ENCODE measurements at places on chromosomes 4 and X. TPM values are rescaled to one million over a fixed set of nuclear protein-coding genes. Genes with fewer than 3 reads are reported as not detected.

EREG gene
- total RNA-seq: 498 TPM

INPP4B gene
- total RNA-seq: 14.3 TPM

CMC4 gene
- total RNA-seq: 5.3 TPM

XG gene
- not detected for total RNA-seq

BMX gene
- total RNA-seq: not detected

SPON2 gene
- total RNA-seq: 1.5 TPM

TIGD4 gene
- 0.42 TPM for total RNA-seq

MAGEA12 gene
- not detected for total RNA-seq

TMEM255A gene
- not detected for total RNA-seq

PFKFB1 gene
- 0.81 TPM for total RNA-seq

G6PD gene
- 109 TPM for total RNA-seq

ZNF157 gene
- total RNA-seq: not detected

FNIP2 gene
- total RNA-seq: 4.8 TPM

TMEM154 gene
- 2.4 TPM for total RNA-seq

PABPC1L2A gene
- total RNA-seq: not detected

IL13RA2 gene
- total RNA-seq: not detected

F8A1 gene
- 28.8 TPM for total RNA-seq

- DNase-seq: no peak
Observed at GRCh38 chr4:186021461-186022167, 47.3 kb upstream of the TLR3 start.

- DNase-seq: no peak
Observed at GRCh38 chrX:23398570-23398969, 63.9 kb downstream of the PTCHD1 start.

DNA sequence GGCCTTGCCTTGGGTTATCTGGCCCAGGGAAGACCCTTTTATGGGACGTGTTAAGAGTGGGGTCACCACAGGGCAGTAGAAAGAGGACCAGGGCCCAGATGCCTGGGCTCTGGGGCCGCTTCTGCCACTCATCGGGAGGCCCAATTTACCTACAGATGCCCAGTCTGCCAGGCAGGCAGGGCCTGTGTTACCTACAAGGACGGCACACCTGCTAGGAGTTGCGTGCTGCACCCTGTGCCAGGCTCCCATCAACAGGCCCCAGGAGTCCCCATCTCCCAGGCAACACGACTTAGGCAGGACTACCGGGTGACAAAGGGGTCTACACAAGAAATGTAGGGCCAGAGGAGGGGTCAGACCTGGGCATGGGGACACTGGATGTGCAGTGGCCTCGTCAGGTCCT, 34.6 kb downstream of the WDR1 start:
- DNase-seq: no peak

DNA sequence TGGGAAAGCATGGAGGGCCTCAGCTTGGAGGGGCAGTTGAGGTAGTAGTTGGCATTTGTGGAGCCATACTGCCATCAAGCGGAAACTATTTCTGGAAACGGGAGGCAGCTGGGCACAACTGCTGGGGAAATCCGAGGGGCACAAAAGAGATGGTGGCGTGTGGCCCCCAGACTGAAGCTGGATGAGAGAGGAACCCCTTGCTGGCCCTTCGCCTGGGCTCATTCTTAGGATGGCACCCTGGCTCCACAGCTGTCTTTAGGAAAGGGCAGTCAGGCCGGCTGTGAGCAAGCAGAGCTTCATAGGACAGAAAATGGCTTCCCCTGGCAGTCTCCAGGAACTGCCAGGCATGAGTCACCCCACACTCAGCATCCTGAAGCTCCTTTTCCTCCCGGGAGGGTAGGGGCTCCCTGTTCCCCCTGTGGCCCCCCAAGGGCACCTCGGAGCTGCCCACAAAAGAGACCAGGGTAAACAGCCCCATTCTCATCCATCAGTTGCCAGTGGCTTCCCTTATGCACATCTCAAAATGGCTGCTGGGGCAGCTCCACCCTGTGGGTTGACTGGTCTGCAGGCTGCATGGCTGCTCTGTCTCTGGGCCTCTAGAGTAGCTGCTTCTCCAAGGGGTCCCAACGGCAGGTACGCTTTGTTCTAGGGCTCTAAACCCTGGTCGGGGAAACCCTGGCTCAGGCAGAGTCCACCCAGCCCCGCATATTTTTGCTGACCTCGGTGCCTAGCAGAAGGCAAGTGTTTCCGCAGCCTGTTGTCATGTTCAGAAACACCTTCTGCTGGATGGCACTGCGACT, 64.7 kb downstream of the NBDY start:
- DNase-seq: no peak

GRCh38 chr4:112172180-112172579, 26.9 kb downstream of the FAM241A start:
- no peak for DNase-seq

GRCh38 chrX:9311421-9312160, 153.3 kb upstream of the TBL1X start:
- DNase-seq: no peak

GRCh38 chrX:120790118-120790517, 85.5 kb downstream of the CT47B1 start:
- DNase-seq: peak; percentile 38

- no peak for DNase-seq
Observed at GRCh38 chrX:55801811-55802210, 84.3 kb downstream of the RRAGB start.

GRCh38 chr4:135508006-135508714, 1306.6 kb upstream of the PABPC4L start:
- DNase-seq: peak; percentile 88

DNA sequence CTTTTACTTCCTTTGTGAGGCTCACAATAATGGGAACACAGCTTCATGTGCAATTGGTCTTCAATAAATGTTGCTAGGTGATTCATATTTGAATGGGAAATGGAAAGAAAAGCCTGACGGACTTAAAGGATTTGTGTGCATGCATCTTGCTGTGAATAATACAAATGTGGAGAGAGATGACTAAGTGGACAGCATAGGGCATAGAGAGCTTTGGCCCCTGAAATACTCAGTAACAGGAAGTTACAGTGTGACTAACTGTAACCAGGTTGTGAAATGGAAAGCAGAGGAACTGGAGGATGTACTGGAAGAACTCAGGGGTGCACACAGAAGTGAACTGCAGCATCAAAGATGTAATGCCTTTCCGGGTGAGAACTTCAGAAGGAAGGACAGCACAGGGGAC, 206.7 kb downstream of the MGST2 start:
- no peak for DNase-seq

DNA sequence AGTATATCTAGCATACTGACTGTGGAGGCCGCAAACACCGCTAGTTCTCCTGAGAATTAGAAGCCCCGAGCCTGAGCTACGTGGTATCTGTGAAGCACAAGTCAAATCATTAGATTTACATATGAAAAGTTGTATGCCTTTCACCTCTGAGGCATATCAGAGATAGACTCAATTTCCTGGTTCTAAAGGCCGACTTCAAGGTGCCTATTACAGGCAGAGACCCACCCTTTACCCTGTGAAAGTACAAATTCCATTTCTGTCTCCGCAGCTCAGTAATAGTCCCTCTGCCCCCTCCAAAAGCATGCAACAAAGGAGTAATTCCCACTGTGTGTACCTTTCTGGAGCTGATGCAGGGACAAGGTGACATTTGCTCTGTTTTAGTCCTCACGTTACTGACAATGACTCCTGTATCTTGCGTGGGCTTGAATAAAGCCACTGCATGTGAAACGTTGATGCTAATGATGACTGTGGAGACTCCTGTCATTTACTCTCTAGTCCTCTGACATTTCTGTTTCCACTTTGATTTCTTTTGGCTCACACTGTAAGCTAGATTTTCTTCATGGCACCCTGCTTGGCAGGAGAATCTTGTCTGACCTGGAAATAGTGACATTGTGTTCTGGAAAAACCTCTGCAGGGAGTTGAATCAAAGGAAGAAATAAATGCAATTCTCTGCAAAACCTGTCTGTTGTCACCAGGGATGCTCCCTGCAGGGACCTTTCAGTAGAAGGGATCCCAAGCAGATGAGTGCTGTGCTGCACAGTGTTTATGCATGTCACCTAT, 273.2 kb upstream of the EMCN start:
- DNase-seq: no peak

GRCh38 chr4:68360231-68360968, 10.5 kb upstream of the YTHDC1 start:
- DNase-seq: no peak

DNA sequence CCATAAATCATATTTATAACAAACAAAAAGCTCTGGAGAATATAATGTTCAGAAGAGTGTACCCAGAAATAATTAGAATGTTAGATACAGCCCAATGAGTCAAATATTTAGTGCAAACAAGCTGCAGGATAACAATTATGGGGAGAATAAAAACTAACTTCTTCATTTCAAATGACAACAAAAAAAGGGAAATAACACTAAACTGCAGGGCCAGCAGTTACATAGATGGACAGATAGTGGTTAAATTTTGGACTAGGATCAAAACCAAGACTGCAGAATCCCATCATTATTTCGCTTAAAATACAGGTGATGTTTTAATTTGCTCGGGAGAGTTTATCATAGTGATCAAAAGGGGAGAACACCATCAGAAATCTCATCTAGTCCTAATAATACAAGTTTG, 617 bp upstream of the GPR34 start:
- no peak for DNase-seq

GRCh38 chr4:61079976-61080375, 120.2 kb upstream of the ADGRL3 start:
- DNase-seq: no peak

DNA sequence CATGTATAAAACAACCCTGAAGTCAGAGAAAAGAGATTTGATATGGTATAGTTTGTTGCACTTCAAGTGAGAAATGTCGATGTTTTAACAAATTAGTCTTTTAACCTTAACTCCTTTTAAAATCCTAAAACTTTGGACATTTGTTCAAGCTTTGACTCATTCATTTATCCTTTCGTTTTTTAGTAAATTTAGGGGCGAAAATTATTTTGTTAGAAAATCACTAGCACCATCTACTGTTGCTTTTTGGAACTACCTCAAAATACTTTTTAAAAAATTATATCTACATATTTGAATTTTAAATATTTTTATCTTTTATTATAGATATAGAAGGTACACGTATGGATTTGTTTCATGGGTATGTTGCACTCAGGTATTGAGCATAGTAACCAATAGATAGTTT, 165.1 kb upstream of the POF1B start:
- no peak for DNase-seq

DNA sequence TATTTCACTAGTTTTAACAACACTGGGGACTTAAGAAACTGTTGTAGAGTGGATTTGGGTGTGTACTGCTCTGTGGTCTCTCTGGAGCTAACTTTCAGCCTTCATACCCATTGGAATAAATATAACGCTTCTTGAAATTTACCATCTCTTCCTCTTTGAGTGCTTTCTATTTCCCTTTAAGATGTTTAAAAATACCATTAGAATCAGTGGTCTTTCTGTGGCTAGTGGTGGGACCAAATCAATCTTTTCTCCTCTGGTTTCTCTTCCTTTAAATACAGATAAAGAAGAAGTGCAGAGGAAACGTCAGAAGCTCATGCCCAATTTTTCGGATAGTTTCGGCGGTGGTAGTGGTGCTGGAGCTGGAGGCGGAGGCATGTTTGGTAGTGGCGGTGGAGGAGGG, 92.0 kb downstream of the NFKB1 start:
- DNase-seq: no peak

DNA sequence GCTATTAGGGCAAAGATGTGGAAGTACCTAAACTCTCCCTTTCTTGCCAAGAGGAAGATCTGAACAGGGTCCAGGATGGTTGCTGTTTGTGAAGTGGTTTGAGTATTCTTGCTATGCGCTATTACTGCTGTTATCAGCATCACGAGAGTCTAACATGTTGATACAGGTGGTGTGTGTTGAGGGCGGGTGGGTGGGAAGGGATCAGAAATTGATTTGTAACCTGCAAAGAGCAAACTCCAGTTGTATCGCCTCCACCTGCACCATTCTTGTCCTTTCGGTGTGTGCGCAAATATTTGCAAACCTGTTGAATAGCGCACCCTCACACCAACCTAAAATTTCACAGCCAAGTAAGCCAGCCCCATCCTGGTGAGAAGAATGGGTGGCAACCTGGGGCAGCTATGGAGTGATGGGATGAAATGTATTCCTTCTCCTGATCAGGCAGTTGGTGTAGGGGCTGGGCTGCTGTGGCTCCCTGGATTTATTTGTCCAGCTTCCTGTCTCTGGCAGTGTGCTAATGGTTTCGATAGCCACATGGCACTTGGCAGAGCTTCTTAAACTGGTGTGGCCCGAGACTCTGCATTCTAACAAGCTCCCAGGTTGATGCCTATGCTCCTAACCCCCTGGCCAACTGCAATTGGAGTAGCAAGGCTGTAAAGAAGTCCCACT, 102.6 kb upstream of the SCML1 start:
- no peak for DNase-seq

DNA sequence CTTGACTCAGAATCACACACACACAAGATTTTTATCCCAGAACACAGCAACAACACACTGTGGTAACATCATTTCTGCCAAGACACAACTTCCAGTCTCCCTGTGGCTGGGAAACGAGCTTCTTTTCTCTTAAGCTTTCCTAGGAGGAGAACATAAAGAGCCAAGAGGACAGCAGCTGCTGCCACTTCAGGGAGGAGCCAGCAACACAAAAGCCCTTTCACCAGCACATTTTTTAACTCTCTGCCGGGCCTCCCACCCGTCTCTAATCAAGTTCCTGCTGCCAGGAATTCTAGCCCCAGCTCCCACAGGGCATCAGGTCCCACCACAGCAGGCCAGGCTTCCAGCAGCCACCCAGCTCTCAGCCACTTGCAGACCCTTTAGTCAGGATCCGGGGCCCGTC, 22.4 kb downstream of the FAT1 start:
- no peak for DNase-seq

GRCh38 chrX:153953342-153953830, 8.9 kb upstream of the RENBP start:
- no peak for DNase-seq

GRCh38 chrX:39690541-39691415, 407.0 kb downstream of the BCOR start:
- DNase-seq: no peak

- DNase-seq: no peak
Observed at GRCh38 chrX:154123241-154124219, 20.5 kb upstream of the OPN1LW start.

GRCh38 chr4:182111586-182111985, 131.6 kb upstream of the TENM3 start:
- no peak for DNase-seq

DNA sequence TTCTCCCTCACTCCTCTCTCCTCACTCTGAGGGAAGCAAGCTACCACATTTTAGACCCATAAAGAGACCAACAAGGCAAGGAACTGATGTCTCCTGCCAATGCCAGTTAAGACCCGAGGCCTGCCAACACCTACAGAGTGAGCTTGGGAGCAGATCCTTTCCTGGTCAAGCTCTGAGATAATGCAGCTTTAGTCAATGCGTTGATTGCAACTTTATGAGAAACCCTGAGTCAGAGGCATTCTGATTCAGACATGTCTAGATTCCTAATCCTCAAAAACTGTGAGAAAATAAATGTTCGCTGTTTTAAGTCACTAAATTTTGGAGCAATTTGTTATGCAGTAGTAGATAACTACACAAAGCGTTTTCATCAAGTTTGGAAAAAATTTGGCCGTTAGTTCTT, 115.5 kb downstream of the JADE1 start:
- DNase-seq: no peak

DNA sequence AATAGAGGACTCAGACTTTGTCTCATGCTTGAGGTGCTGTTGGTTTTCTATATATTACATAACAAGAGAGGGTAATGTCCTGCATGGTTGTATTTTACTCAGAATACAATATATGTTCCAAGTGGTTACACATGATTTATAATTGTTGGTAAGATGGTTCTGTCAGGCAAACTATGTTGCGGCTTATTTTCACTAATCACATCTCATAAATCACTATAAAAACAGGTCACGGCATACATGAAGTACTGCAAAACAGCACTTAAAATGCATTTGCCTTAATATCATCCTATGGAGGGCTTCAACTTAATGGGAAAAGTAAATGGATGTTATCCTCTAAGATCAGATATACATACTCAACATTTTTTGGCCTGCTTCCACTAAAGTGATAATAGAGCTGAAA, 246.0 kb upstream of the ARSJ start:
- DNase-seq: no peak
